NB4 (cell line): ENCODE measurements at places on chromosomes 4 and X.

- no peak for DNase-seq
Observed at GRCh38 chr4:181566490-181566889, 676.7 kb upstream of the TENM3 start.

DNA sequence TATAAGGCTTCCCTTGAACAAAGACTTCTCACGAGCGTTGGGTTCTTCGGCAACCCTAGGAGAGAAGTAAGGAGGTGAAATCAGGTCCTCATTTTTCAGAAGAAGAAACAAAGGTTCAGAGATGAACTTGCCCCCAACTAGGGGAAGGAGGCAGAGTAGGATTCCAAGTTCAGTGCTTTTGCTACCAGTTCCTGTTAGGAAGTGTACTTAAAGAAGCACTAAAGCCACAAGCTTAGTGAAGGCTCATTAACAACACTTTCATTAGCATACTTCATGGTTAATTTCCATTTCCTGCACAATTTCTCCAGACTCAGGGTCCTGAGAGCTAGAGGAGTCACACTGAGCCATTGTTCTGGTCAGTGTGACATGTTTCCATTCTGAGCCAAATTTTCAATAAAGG is 52.1 kb downstream of the VSIG4 start:
- DNase-seq: peak; percentile 72

DNA sequence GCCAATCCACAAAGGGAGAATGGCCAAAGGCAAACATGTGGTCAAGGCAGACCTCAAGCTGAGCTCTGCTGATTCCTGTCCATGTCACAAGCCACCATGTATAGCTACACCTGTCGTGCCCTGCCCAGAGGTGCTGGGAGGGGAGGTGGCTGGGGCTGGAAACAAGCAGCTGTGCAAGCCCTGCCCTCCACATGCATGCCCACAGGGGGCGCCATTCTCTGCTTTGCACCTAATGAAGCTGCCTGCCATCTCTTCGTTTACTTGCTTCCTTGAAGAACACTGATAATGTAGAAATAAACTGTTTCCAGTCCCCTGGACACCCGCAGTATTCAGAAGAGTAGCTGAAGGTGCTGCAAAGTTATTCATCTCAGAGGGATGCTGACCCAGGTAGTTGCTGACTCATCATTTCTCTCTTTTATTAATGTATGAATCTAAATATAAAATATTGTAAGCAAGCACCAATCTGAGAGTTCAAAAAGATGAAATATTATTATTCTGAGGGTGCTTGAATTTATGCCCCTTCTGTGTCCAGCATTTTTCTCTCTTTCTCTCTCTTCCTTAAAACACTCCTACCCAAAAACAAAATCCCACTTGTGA is 278.6 kb downstream of the ADGRA3 start:
- DNase-seq: peak; percentile 51

- no peak for DNase-seq
Observed at GRCh38 chr4:184396570-184397515, 77.5 kb downstream of the IRF2 start.

GRCh38 chr4:58636381-58636780 is 1526.2 kb upstream of the IGFBP7 start:
- DNase-seq: no peak

DNA sequence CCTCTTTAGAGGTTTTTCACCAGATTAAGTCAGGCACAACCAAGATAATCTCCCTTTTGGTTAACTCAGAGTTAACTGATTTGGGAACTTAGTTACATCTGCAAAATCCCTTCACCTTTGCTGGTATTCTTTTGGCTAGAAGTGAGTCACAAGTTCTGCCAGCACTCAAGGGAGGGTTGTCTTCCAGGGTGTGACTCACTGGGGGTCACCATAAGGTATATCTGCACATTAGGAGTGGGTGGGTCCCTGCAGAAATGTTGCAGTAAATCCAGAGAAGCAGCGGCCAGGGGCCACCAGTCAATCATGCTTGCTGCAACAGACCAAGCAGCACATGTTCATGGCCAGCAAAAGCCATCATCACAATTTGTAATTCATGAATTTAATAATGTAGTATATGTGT is 59.8 kb upstream of the MAML3 start:
- DNase-seq: peak; percentile 40

GRCh38 chr4:31059753-31060522 is 339.8 kb downstream of the PCDH7 start:
- DNase-seq: no peak

DNA sequence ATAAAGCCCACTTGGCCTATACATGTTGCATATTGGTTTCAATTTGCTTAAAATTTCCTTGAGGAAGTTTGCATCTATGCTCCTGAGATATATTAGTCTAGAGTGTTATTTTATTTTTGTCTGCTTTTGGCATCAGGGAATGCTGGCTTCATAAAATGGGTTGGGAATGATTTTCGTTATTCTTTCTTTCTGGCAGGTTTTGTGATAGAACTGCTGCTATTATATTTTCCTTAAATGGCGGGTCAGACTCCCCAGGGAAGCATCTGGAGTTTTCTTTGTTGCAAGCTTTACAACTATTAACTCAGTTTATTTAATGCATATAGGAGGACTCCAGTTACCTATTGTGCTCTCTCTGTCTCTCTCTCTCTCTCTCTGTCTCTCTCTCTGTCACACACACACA is 82.0 kb upstream of the WDR17 start:
- DNase-seq: no peak

- DNase-seq: no peak
Observed at GRCh38 chrX:43661521-43662240, 5.6 kb downstream of the MAOA start.

GRCh38 chr4:41209187-41209586 is 5.2 kb downstream of the APBB2 start:
- no peak for DNase-seq

GRCh38 chr4:36198068-36198808 is 46.1 kb downstream of the ARAP2 start:
- peak; percentile 25 for DNase-seq

- DNase-seq: peak; percentile 12
Observed at GRCh38 chrX:14899607-14900006, 26.4 kb downstream of the MOSPD2 start.

DNA sequence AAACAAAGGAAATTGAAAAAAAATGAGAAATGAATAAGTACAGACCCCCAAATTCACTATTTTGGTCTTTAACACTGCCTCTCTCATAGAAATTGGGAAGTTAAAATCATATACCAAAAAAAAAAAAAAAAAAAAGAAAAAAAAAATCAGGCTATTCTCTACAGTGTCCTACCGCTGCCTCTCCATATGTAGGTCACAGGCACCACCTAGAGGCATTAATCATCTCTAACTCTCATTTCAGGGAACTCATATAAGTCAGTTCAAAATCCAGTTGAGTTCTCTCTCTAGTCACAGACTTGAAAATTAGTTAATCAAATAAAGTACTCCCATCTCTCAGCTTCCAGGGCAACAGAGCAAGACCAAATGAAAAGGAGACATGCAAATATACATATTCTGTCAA is 47.9 kb downstream of the COX18 start:
- peak; percentile 46 for DNase-seq

- no peak for DNase-seq
Observed at GRCh38 chr4:26490960-26491284, 638 bp upstream of the CCKAR start.

DNA sequence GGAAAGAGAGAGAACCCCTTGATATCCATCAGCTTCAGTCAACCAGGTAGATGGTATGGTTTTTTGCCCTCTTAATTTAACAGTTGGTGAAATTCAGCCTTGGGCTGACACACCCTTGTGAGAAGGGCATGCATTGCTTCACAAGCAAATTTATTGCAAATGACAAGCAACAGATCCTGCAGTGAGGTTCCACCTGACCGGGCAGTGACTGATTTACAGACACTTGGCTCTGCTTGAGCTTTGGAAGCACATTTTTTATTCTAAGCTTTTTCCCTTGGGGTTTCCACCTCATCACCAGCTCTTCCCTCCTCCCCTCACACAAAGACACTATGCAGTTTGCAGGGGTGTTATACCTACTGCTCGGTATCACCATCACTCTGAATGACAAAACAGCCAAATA is 28.3 kb upstream of the SERTM2 start:
- no peak for DNase-seq

DNA sequence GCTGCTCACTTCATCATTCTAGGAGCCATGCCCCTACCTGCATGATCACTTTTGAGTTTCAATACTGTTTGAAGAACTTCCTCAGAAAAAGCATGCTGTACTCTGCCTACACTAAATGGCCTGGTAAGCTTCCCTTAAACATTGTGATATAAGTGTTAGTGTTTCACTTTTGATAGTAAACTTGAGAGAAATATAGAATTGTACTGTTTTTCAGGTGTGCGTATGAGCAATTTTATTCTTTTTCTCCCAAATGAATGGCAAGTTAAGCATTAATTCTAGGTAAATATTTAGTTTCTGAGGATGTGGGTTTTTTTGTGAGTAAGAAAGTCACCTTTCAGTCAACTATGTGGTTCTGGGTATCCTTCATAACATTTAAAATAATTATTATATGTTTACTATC is 484.5 kb downstream of the IL15 start:
- no peak for DNase-seq

DNA sequence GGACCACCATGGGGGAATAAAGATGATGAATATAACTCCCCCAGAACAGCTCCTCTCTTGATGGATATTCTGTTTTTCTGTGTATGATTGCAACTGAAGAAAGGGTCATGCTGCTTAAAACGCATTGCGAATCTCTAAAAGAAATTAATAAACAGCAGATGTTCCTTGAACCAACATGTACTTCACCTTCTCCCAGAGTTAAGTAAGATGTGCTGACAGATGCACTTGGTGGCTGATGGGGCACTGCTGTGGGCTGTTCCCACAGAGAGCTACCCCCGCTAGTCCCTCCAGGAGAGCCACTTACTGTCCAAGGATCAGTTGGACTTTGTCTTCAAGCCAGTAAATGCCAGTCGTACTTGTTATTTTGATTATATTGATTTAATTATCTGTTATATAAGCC is 26.3 kb upstream of the C4orf54 start:
- DNase-seq: no peak

- peak; percentile 25 for DNase-seq
Observed at GRCh38 chrX:66751136-66751782, 112.4 kb upstream of the EDA2R start.

GRCh38 chr4:143291314-143291713 is 45.4 kb upstream of the GAB1 start:
- no peak for DNase-seq

GRCh38 chrX:109585488-109585887 is 39.5 kb downstream of the KCNE5 start:
- DNase-seq: no peak

DNA sequence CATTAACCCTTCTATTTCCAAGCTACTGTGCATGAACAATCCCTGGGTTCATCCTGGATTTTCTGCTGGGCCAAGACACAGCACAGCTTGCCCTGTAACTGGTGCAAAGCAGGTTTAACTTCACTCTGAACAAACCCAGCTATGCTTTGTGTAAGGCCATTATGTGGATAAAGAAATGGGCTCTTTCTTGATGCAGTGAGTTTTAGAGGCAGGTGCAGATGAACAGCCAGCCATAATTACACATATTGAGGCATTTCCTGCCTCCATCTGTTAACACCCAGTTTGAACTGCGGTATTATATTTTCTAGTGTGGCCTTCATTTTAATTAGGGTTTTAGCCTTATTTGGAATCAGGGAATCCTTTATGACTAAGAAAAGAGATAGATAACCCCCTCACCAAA is 68.7 kb upstream of the ARX start:
- DNase-seq: no peak

- peak; percentile 83 for DNase-seq
Observed at GRCh38 chr4:8176547-8177399, 18.2 kb upstream of the ABLIM2 start.

- no peak for DNase-seq
Observed at GRCh38 chrX:18898492-18898891, 85.4 kb downstream of the PHKA2 start.

GRCh38 chr4:173211222-173211621 is 42.6 kb downstream of the GALNT7 start:
- DNase-seq: no peak

- no peak for DNase-seq
Observed at GRCh38 chr4:147633113-147633512, 15.9 kb downstream of the TMEM184C start.

DNA sequence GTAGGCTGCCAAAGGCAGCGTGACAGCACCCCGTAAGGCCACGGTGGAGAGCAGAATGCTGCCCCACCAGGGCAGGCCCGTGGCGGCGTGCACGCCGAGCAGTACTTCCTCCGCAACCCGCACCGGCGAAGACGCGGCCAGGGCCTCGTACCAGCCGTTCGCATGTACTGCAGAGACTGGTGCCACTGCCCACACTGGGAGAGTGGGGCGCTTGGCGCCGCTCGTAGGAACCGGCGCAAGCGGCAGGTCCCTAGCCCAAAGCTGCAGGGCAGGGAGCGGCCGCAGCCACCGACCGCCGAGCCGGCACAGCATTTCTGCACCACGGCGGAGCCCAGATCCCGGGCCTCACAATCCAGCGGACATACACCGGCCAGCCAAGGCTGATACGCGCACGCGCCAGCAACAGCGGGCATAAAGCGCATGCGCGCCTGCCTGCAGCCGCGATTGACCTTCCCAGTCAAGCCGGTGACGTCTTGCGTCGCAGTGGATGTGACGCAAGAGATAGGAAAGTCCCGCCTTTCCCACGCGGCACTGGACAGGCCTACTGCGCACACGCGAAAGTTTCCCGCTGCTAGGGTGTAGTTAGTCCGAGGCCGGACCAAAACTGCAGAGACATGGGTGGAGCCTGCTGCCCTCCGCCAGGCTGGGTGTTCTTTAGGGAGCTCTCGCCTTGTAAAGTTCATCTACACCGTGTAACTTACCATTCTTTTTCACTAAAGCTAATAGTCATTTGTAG is at the start of gene COX18:
Gene COX18 (minus strand): TSS at position 379 of the 736 bp plus-strand sequence. CDS start 67 bp downstream, at position 312.
- peak; percentile 98 for DNase-seq

DNA sequence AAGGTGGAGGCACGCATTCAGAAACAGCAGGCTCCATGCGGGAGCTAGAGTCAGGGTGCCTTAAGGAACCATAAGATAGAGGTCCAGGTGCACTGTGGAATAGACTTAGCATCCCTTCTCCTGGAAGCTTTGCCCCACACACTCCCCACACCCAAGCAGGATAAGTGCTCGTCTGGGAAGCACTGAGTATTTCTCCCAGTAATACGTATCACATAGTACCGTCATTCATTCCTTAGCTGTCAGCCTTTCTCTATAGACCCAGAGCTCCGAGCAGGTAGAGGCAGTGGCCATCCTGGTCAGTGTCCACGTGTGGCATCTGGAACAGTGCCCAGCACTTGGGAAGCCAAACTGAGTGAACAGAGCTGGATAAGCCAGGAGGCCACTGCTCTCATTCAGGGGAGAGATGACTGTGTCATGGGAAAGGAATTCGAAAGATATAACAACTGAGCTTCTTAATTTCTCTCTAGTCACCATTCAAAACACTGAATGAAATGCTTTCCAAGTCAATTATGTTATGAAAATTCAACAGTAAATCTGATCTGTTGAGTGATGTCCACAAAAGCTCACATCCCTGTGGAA is 9.9 kb downstream of the APBB2 start:
- DNase-seq: no peak

GRCh38 chr4:159206427-159206871 is 103.6 kb downstream of the RAPGEF2 start:
- no peak for DNase-seq

GRCh38 chrX:87571964-87572363 is 54.4 kb downstream of the KLHL4 start:
- no peak for DNase-seq

- DNase-seq: no peak
Observed at GRCh38 chr4:76896614-76897535, 1.1 kb downstream of the SOWAHB start.

GRCh38 chr4:105586638-105587328 is 34.4 kb downstream of the ARHGEF38 start:
- DNase-seq: no peak

GRCh38 chrX:30892591-30892990 is 3.5 kb upstream of the TAB3 start:
- DNase-seq: no peak

GRCh38 chr4:9923195-9923812 is 98.0 kb downstream of the SLC2A9 start:
- no peak for DNase-seq
